Stimulated activated CD4-positive, alpha-beta T cell treated with anti-CD3 and anti-CD28 coated beads, TNF-alpha, amount 100 ng/mL, for 1 hour (primary cell): ENCODE measurements at places on chromosomes 3 and 15.

DNA sequence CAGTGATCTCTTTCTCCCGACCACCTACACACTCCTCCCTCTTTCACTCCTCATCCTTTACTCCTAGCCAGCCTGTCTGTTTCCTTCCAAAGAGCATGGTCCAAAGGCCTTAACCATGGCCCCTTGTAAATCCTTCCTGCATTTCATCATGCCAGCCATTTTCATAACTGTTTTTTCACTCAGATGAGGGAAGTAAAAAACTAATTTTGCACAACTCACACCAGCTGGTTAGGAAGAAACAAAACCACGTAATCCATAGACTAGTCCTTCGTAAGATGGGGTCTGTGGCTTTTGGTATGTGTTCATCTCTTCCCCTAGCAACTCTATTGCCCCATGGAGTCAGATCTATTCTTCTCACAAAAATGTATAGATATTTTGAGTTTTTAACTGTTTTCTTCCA lies 187.8 kb downstream of the SHOX2 start:
- no peak for DNase-seq

DNA sequence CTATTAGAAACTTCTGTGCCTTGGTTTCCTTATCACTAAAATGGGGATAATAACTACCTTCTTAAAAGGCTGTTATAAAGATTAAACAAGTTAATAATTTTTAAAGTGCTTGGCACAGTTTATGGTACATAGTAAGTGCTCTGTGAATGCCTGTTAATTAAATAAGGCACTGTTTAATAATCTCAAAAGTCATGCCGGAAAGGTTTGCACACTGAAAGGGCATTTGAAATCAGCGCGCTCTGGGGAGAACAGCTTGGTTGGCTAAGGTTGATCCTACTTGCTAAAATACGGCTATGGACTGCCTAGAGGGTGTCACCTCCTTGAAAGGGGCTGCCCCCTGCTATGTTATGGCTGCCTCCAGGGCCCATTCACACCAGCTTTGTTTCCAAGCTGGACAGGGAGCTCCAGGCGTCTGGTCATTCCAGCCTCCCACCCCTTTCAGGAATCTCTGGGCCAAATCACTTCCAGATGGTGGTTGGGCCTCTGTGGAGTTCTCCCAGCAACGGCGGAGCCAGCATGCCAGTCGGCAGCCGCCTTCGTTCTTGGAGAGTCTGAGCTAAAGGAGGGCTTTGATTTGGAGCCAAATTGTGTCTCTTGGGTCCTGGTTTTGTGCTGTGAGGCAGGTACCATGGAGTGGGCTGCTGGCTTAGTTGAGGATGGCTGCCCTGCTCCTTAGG lies 5.9 kb downstream of the FLNB start:
- DNase-seq, result no peak

DNA sequence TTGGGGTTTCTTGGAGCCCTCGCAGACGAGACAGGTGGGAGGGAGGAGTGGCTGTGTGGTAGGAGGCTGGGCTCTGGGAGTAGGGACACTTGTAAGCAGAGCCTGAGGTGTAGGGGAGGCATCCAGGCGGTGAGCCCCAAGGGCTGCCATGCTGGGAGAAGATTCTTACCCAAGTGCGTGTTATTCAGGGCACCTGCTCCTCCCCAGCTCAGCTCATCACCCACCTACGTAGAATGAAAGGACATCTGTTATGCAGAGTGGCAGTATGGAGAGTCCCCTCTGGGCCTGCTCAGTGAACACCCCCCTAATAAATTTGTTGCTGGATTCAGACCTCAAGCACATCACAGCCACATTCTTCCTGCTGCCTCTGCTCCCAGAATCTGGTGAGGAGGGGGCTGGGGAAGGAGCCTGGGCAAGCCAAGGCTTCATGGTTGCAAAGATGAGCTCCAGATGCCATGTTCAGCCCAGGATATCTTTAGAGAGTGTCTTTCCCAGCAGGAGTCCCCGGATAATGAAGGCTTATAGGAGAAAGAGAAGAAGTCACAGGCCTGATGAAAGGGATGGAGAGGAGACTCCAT lies 261.8 kb downstream of the EPHB1 start:
- DNase-seq, result no peak

DNA sequence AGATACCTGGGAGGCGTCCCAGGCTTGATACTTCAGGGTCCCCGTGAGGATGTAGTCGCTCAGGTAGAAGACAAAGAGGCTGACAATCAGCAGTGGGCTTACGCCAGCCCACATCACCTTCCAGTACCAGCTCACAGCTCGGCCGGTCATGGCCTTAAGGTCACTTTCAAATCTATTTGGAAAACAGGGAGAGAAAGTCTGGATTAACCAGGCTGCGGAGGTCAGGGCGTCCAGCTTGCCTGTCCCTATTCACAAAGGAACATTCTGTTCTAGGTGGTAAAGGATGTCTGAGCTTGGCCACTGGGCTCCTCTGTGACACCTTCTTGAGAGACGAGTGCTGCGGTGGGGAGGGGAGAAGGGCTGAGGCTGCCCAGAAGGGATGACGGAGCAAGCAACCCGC lies 36.5 kb downstream of the SLC6A20 start:
- no peak for DNase-seq

DNA sequence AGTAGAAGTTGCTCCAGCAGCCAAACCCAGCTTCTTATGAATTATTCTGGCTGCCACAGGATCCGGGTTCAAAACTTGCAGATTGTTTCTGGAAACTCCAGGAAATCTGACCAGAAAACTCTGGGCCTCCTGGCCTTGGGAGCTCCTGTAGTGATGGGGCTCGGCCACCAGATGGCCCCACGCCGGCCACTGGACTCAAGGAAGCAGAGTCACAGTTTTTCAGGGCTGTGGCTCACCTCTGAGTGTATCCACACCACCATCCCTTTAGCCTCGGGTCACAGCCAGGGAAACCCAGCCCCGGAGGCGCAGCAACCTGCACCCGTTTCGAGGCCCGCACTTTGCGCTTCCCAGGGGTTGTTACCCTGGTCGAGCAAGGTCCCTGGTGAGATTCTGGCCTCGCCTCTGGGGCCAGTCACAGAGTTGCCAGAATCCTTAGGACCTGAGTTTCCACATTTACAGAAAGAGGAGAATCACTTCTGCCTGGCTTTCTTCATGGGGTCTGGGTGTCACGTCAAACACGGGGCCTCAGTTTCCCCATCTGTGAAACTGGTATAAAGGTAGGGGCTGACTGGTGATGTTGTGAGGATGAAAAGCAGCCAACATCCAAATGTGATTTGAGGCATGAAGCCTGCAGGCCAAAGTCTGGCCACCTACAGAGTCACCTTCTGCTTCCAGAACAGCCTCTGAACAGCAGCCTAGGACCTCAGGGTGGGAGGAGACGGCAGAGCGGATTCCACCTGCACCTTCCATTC lies 53.5 kb upstream of the LCTL start:
- DNase-seq, result peak; percentile 21

- no peak for DNase-seq
Measured at GRCh38 chr15:86571873-86572272, 492.2 kb downstream of the AGBL1 start.

DNA sequence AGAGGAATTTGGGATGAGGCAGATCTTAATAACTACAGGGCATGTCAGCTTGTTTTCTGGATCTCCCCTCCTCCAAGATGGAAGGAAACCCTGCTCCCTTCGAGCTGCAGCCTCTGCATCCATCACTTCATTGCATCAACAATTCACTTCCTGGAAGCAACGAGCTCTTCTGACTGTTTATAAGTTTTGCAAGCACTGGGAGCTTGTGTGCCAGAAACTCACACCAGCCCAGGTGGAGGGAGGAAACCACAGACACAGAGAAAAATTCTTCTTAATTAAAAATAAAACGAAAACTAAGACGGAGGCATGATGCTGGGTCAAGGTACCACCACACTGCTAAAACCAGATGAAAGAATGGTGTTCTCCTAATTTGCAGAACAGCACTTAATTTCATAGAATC lies 10.6 kb downstream of the LRIG1 start:
- DNase-seq, result no peak

- no peak for DNase-seq
Measured at GRCh38 chr3:157107644-157108133, 52.3 kb downstream of the CCNL1 start.

GRCh38 chr15:100928632-100929280 lies 9.6 kb downstream of the LRRK1 start:
- DNase-seq, result no peak

GRCh38 chr3:192481638-192482037 lies 245.7 kb downstream of the FGF12 start:
- DNase-seq, result no peak

DNA sequence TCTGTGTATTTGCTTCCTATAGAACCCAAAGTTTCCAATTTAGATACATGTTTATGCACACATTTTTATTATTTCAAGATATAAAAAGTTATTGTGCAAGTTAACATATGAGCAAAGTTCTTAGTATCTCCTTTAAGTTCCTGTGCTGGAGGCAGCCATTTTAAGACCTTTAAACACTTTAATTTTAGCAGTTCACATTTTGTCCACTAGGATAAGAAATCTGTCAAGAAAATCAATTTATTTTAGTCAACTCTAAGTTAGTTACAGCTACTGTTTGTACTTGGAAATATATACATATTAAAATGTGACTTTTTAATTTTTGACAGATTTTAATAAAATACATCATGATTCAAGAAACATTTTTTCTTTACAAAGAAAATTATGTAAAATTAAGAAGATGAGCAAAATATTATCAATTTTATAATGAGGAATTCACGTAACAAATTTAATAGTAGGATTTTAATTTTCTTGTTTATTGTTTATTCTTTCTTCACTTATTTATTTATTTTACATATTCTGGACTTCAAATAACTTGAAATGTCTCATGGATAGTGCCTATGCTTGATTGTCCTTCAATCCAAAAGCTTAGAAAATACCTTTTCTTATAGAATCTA lies 402.6 kb upstream of the GBE1 start:
- no peak for DNase-seq

GRCh38 chr3:111618945-111619344 lies 23.8 kb upstream of the ZBED2 start:
- DNase-seq, result no peak

- no peak for DNase-seq
Measured at GRCh38 chr3:129665024-129665768, 58.7 kb upstream of the PLXND1 start.
